ENCODE measurements at places on chromosomes 13 and 19.

DNA sequence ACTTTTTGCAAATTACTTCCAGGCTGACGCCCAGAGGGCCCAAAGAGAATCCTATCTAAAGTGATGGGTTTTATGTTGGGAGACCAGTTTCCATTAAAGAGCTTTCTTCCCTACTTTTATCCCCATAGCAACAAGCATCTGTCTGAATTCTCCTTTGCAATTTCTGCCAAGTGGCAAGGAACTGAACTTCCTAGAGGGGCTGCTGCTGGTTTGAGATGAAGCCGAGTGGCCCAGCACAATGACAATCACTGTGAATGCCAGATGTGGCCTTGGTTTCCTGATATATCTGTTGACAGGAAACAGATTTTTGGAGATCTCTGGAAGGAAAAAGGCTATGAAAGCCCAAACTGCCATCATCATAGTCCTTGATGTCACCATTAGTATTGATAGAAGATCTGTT is 198.6 kb downstream of the OXGR1 start:
- no peaks in the 10 kb centered on the region for H3K36me3 ChIP-seq
- DNase-seq: no peak
- H3K27ac ChIP-seq: no peak overlapping the region
- no peaks in the 10 kb centered on the region for H3K4me1 ChIP-seq
- H3K27me3 ChIP-seq: no peaks in the 10 kb centered on the region

- DNase-seq: no peak
- H3K27me3 ChIP-seq: peaks cover 27% of the 10 kb centered on the region
- no peaks in the 10 kb centered on the region for H3K4me1 ChIP-seq
- H3K4me3 ChIP-seq: no peak within 1 kb of the TSS
Observed at GRCh38 chr19:35513628-35514281, at the start of gene DMKN. TSS of gene DMKN (minus strand) at chr19:35513649. CDS start at chr19:35513475, 174 bp downstream.

- H3K27ac ChIP-seq: no peak overlapping the region
- no peaks in the 10 kb centered on the region for H3K36me3 ChIP-seq
- H3K4me3 ChIP-seq: no peak overlapping the region
- H3K27me3 ChIP-seq: no peaks in the 10 kb centered on the region
- no peak for DNase-seq
Observed at GRCh38 chr13:75784003-75784402, 147.9 kb downstream of the LMO7 start.

- H3K4me1 ChIP-seq: peaks cover 6% of the 10 kb centered on the region
- H3K27me3 ChIP-seq: no peaks in the 10 kb centered on the region
- H3K4me3 ChIP-seq: no peak overlapping the region
- no peak overlapping the region for H3K27ac ChIP-seq
- H3K36me3 ChIP-seq: no peaks in the 10 kb centered on the region
Observed at GRCh38 chr19:50555450-50556281, 12.6 kb downstream of the LRRC4B start.

- H3K27ac ChIP-seq: no peak within 1 kb of the TSS
- no peak within 1 kb of the TSS for H3K4me3 ChIP-seq
- DNase-seq: no peak
- peaks cover 7% of the 10 kb centered on the region for H3K4me1 ChIP-seq
Observed at GRCh38 chr13:51844862-51845573, at the start of gene TMEM272. TSS of gene TMEM272 (minus strand) at chr13:51845177. CDS start at chr13:51838530, 6,647 bp downstream.

DNA sequence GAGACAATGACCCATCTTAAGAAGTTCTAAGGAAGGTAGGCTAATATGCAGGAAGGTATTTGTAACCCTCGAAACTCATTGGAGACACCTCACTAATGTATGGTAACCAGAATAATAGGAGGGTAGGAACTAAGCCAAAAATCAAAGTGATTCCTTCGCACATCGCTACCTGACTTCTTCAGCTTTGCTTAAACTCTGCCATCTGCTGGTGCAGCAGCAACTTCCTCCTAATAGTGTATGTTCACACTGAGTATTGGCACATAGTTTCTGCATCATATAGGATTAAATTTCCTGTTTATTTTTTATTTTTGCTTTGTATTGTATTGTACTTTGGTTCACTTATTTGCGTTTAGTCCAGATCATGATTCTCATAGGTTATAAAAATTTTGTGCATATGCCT is 676.2 kb downstream of the GPC5 start:
- DNase-seq: no peak
- H3K36me3 ChIP-seq: no peaks in the 10 kb centered on the region
- H3K4me3 ChIP-seq: no peak overlapping the region
- no peaks in the 10 kb centered on the region for H3K27me3 ChIP-seq
- no peaks in the 10 kb centered on the region for H3K4me1 ChIP-seq
- no peak overlapping the region for H3K27ac ChIP-seq

DNA sequence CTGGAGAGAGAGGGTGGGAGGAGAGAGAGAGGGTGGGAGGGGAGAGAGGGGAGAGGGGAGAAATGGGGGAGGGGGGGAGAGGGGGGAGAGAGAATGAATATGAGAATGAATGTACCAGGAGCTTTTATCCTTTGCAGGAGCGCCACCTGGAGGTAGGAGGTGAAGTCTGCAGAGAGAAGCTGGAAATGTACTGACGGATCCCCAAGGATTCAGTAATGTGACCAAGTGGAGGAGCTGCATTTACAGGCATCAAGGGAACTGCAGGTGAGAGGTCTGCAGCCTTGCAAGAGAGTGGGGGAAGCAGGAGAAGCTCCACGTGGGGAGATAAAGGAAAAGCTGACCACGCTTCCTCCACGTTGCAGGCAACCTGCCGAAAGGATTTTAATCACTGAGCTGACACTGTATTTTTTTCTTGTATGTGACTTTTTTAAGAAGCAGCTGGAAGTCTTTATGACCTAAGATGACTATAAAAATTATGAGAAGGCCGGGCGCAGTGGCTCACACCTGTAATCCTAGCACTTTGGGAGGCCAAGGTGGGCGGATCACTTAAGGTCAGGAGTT is 33.7 kb downstream of the VSTM1 start:
- H3K27me3 ChIP-seq: peaks cover 6% of the 10 kb centered on the region
- no peaks in the 10 kb centered on the region for H3K36me3 ChIP-seq
- H3K27ac ChIP-seq: peak overlapping the region; percentile 62
- peak; percentile 66 for DNase-seq

DNA sequence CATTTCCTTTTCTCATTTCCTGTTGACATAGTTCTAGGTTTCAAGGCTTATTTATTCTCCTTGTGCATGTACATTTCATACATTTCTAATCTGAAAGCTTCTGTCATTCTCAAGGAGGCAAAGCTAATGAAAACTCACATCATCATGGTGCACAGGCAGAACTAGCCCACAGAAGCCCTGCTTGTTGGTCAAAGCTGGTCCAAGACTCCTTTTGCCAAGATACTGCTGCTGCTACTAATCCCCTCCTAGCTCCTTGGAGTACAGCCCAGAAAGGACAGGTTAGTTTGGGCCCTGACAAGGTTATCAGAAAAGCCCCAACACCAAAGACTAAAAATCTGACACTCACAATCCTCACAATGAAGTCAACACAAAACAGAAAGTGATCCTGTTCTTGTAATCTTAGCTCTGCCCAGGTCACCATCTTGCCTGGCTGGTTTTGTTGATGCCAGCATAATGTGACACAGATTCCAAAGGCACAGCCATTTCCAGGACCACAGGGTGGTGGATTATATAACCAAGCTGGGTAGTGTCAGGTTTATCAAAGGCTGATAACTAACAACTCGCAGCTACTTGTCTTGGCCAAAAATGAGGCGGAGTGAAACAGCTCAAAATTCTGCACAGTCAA is 417.4 kb downstream of the NDFIP2 start:
- peaks cover 7% of the 10 kb centered on the region for H3K4me1 ChIP-seq
- no peaks in the 10 kb centered on the region for H3K36me3 ChIP-seq
- DNase-seq: no peak
- no peak overlapping the region for H3K27ac ChIP-seq

GRCh38 chr13:110883542-110883941 is 31.3 kb downstream of the ANKRD10 start:
- DNase-seq: no peak
- H3K27ac ChIP-seq: no peak overlapping the region
- H3K4me1 ChIP-seq: no peaks in the 10 kb centered on the region
- no peaks in the 10 kb centered on the region for H3K27me3 ChIP-seq

DNA sequence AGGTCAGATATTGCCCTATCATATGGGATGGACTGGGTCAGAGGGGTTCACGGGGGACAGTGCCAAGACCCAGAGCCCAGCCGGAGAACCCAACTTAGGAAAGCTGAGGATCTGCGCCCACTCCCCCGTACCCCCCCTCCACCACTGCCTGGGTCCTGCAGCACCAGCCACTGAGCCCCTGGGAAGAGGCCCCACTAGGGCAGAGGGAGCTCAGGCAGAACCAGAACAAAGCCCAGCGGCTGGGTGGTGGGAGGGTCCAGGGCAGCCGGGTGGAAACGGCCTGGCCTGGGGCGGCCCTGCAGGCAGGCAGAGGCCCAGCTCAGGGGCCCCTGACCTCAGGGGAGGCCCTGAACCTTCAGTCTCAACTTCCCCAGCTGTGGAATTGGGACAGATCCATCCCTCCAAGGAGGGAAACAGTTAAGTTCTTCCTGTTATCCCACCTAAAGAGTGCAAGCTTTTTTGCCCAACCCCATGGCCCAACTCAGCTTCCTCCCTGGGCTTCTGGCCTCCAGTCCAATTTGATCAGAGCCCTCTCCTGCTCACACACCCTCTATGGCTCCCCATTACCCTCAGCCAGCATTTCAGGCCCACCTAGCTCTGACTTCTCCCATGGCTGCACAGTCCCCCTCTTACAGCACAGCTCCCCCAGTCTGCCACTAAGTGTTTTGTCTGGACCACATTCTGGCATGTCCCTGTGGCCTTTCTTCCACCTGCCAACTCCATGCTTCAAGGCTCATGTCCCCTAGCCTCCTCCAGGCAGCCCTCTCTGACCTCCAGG is 3.1 kb downstream of the NR2F6 start:
- no peak for DNase-seq
- H3K27me3 ChIP-seq: peaks cover 7% of the 10 kb centered on the region
- H3K4me1 ChIP-seq: peaks cover 32% of the 10 kb centered on the region
- peaks cover 6% of the 10 kb centered on the region for H3K36me3 ChIP-seq
- no peak overlapping the region for H3K4me3 ChIP-seq

GRCh38 chr19:1074544-1075283 is 7.7 kb downstream of the ARHGAP45 start:
- peak overlapping the region; percentile 36 for H3K27ac ChIP-seq
- H3K4me1 ChIP-seq: peaks cover 66% of the 10 kb centered on the region
- peak; percentile 92 for DNase-seq
- no peaks in the 10 kb centered on the region for H3K27me3 ChIP-seq
- H3K36me3 ChIP-seq: peaks cover 75% of the 10 kb centered on the region

DNA sequence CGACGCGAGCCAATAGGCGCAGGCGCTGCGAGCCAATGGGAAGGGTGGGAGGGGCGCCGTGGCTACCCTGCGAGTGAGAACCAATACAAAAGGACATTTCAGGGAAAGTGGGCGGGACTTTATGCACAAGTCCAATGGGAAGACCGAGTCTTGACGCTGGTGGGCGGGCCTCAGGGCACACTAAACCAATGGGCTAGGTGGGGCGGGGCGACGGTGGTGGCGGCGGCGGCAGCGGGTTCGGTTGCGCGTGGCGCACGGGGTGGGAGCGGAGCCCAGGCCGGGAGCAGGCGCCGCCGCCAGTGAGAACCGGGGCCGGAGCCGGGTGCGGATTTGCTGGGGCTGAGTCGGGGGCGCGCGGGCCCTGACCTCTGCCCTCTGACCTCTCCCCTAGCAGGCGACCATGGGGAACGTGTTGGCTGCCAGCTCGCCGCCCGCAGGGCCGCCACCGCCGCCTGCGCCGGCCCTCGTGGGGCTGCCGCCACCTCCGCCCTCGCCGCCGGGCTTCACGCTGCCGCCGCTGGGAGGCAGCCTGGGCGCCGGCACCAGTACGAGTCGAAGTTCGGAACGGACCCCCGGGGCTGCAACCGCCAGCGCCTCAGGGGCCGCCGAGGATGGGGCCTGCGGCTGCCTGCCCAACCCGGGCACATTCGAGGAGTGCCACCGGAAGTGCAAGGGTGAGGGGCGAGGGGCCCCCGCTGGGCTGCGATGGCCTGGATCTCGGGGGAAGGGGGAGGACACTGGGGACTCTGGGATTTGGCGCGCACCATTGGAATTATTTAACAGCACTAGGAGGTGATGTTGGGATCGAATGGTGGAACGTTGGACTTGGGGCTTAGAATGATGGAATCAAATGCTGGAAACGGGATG is at the start of gene TOMM40:
TSS of gene TOMM40 (plus strand) at position 239 of the 867 bp plus-strand sequence. CDS start at position 401, 162 bp downstream.
- no peak for DNase-seq
- H3K36me3 ChIP-seq: peaks cover 35% of the 10 kb centered on the region
- H3K27ac ChIP-seq: peak within 1 kb of the TSS; percentile 97
- peak within 1 kb of the TSS; percentile 79 for H3K4me3 ChIP-seq
- H3K27me3 ChIP-seq: no peaks in the 10 kb centered on the region
- peaks cover 20% of the 10 kb centered on the region for H3K4me1 ChIP-seq

GRCh38 chr19:47509973-47510372 is 4.9 kb downstream of the NAPA start:
- H3K27ac ChIP-seq: peak overlapping the region; percentile 6
- no peak for DNase-seq
- H3K36me3 ChIP-seq: peaks cover 15% of the 10 kb centered on the region
- no peaks in the 10 kb centered on the region for H3K27me3 ChIP-seq
- no peak overlapping the region for H3K4me3 ChIP-seq
